Femur (tissue), 1 donor: ENCODE measurements at places on chromosomes 7 and 10.

DNA sequence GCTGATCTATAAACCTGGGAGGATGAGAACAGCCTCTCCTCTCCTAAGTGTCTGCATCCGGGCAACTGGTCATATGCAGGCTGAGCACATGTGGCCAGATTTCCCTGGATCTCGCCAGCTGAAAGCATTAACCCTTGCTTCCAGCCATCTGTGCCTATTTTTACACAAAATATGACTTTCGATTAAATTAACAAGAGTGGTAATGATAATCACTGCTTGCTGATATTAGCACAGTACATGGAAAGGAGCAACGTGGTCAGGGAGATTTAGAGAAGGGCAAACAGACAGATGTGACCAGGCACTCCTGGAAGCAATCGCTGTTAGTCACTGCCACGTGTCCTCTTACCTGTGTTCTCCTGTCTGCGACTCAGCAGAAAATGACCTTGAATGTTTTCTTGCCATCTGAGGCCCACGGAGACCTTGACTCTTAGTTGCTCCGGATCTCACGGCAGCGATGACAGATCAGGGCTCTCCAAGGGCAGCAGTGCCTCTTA, 59.5 kb upstream of the NPTX2 start:
- no peak for DNase-seq

DNA sequence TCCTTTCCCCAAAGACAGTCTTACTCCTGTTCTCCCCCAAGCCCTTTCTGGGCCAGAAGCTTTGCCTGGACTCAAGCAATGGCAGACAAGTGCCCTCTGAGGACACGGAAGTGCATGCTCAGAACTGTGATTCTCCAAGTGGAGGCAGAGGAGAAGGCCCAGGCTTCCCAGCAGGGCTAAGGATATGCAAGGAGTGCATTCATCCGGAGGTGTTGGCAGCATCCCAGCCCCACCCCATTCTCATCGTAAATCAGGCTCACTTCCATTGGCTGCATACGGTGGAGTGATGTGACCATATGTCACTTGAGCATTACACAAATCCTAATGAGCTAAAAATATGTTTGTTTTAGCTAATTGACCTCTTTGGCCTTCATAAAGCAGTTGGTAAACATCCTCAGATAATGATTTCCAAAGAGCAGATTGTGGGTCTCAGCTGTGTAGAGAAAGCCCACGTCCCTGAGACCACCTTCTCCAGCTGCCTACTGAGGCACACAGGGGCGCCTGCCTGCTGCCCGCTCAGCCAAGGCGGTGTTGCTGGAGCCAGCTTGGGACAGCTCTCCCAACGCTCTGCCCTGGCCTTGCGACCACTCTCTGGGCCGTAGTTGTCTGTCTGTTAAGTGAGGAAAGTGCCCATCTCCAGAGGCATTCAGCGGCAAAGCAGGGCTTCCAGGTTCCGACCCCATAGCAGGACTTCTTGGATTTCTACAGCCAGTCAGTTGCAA, 1.4 kb upstream of the RBP3 start:
- DNase-seq: no peak

GRCh38 chr7:155919391-155920067, 107.3 kb upstream of the SHH start:
- DNase-seq: no peak

DNA sequence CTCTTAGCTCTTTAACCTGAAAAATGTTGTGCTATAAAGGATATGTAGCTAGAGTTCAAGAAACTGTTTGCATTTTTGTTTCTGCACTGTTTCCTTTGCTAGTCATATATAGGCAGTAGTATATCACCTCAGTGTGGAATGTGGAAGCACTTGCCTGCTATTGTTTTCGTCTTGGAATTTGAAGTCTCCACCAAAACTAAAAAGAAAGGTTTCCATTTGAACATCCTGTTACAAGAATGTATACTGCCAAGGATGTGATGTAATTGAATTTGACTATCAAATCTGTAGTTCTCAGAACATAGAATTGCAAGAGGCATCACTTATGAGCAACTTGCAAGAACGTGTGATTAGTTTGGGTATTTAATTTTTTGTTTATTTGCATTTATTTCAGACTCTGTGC, 51.1 kb upstream of the MEOX2 start:
- no peak for DNase-seq

GRCh38 chr10:124698545-124699469, 45.4 kb downstream of the FAM53B start:
- no peak for DNase-seq
